GM12878 (cell line): ENCODE measurements at places on chromosomes 7 and 10.

GRCh38 chr10:47238331-47239095 lies 61.5 kb upstream of the GDF10 start:
- no peak for DNase-seq

DNA sequence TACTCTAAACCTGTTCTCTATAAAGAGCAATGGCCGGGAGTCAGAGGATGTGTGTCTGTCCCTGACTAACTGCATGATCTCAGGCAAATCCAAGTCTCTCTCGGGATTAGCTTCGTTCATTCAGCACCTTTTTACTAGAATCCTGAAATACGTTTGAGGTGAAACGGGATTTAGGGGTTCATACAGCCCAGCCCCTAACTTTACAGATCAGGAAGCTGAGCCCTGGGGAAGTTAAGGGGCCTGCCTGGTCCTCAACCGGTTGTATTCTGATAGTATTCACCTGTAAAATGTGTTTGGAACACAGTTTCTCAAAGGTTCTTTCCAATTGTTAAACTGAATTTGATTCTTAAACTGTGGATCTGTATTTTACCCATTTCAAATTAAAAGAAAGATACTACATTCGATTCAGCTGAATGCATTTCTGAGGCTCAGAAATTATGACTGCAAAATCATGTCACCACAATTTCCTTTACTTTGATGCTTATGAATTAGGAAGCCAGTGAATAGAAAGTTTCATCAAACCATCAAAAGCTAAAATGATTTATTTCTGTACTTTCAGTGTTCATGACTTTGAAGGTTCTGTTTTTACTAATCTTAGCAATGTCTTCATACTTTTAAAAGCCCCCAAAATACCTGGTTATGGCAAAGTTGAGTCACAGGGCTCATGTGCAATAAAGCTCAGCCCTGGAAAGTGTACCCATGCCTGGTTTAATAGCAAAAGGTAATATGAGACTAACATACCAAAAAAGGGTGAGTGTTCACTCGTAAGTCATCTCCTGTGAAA lies 28.9 kb upstream of the EZH2 start:
- DNase-seq, result peak; percentile 57

- DNase-seq, result no peak
These were observed 143.4 kb downstream of the VPS50 start for GRCh38 chr7:93375603-93376002.

- no peak for DNase-seq
These were observed 7.9 kb downstream of the GIMAP5 start for GRCh38 chr7:150745086-150745485.

DNA sequence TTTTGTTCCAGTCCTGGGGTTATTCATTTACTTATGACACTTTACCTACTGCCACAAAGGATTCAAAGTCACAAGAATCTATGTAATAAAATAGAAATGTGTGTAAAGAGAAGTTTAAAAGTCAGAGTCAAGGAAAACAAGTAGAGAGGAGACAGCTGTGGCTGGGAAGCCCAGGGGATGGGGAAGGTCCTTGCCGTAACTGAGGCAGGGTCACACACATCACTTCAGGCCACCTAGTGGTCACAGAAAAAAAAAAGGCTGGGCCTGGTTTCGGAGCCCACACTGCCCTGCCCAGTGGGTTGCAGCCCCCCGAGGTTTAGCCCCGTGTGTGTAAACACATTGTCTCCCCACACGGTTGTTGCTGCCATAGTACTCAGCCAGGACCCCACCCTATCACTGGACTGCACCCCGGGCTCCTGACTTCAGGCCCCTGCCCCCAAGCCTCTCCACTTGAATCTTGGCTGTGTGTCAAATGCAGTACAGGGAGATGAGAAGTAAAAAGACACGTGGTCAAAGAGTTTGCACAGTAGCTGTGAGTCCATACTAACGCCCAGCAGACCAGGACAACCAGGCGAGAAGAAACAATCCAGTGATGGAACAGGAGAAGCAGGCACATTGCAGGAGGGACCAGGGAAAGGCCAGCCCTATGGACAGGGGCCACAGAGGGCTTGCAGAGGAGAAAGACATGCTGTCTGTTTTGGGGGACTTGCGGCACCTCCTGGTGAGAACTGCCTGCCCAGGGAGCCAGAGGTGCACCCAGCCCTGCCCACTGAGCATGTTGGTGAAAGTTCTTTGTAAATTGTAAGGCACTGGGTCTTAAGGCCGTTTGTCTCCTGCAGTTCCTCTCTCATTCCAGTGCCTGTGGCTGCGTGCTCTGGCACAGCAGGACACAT lies 91.4 kb upstream of the MACROH2A2 start:
- no peak for DNase-seq

DNA sequence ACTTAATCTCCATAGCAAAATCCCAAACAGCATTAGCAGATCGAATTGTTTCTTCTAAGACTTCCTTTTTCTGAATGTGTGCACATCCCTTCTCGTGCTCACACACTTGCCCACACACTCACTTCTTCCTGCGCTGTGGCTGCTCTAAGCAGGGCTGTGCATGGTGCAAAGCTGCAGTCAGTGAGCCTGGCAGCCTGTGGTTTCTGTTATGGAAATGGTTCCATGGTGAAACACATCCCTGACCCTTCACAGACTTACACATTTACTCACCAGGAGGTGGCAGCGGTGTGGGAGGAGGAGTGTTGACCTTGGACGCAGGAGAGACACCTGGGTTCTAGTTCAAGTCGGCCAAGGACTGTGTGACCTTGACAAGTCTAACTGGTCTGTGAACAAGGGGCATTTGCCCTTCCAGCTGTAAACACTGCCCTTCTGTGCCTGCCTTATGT lies 24.9 kb downstream of the MTURN start:
- no peak for DNase-seq

DNA sequence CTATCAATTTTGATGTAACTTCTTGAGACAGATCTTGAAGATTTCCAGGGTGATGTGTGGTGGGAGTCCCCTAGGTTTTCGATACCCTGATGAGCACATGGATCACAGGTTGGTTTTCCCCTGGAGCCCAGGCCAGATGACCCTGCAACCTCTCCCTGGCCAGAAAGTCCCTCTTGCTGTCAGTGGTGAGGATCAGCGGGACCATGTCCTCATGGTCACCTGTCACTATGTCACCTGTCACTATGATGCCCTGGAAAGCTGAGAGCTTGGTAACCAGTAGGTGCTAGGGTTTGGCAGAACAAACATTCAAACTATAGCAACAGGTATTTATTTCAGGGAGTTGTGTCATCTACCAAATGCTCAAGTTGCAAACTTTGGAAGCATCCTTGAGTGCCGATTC lies 197.9 kb downstream of the ARHGAP12 start:
- DNase-seq, result no peak

GRCh38 chr7:36982766-36983165 lies 258.5 kb upstream of the AOAH start:
- no peak for DNase-seq

- DNase-seq, result no peak
These were observed 80.9 kb downstream of the HIP1 start for GRCh38 chr7:75657866-75658265.

- DNase-seq, result no peak
These were observed 1.0 kb downstream of the TLL2 start for GRCh38 chr10:96512524-96513304.

- no peak for DNase-seq
These were observed 590.7 kb upstream of the STEAP1 start for GRCh38 chr7:89563597-89563996.

DNA sequence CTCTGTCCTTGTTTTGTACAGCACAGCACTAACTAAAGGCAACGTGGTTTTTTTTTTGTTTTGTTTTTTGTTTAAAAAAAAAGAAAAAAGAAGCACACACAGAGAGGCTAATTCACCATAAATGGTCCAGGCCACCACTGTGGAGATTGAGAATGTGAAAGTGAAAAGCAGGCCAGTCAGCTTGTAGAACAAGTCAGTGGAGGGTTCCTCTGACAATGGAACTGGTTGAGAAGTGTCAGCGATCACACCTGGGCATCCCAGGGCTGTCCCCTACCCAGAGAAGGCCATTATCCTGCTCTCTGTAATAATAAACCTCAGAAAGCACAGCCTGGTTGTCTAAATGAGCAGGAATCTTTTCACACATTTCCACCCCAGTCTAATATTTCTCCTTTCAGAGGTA lies 119.6 kb upstream of the ZNF438 start:
- no peak for DNase-seq

DNA sequence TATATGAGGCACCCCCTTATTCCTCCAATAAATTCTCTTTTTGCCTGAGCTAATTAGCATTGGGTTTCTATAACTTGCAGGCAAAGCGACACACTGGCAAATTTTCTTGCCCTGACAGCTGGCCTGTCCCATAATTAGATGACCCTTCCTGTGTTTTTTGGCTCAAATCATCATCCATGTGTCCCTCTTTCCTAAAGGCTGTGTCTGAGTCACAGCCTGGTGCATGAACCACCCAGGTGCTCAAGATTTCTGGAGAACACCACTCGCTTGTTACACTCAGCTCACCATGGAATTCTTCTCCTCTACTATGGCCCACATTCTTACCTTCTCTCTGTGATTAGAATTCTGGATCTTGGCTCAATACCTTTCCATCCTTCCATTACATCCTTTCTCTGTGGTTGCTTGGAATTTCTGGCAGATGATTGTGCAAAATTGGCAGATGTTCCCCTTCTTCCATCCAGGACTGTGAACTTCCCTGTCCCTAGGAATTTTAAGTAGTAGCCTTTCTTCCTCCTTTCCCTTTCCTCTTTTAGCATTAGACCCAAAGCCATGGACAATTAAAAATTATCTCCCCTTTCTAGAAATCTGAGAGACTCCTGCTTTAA lies 116.0 kb upstream of the ANKRD1 start:
- no peak for DNase-seq

DNA sequence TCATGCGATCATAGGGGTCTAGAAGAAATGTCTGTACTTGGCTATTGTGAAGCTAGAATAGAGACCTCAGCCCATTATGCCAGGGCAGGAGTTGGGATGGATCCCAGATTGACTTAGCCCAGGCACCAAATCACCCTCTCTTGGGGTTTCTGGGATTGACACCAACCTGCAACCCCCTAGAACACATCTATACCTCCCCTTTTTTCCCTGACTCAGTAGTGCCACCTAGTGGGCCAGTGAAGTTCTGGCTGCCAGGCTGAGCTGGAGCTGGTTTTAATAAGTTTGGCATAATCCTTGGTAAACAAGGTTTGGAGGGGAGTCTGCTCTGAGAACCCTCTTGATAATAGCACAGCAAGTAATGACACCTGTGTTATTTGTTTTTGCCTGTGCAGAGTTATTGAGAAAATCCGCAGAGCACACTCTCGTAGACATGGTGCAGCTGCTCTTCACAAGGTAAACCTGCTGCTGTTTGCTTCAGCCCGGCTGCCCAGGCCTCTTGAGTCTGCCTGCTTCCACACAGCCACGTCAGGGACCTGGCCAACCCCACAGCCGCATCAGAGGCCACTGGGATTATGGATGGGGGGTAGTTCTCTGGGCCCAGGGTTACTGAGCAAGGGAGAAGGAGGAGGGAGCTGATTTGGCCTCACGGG lies 43.3 kb upstream of the NFKB2 start:
- no peak for DNase-seq

DNA sequence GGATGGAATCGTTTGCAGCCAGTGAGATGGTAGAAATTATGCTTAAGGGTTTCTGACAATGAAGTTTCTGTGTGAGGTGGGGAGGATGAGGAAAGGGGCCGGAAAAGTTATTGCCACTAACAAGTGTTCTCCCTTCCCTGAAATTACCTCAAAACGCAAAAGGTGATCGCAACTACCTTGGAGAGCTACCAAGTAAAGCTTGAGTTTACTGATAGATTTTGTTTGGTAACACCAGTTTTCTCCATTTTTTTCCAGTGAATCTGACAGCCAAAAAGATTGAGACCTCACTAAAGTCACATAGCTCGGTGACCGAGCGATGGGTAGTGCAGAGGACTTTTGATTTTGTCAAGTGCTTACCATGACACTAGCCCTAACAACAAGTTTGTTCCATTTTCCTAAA lies 1.6 kb downstream of the SUV39H2 start:
- no peak for DNase-seq

DNA sequence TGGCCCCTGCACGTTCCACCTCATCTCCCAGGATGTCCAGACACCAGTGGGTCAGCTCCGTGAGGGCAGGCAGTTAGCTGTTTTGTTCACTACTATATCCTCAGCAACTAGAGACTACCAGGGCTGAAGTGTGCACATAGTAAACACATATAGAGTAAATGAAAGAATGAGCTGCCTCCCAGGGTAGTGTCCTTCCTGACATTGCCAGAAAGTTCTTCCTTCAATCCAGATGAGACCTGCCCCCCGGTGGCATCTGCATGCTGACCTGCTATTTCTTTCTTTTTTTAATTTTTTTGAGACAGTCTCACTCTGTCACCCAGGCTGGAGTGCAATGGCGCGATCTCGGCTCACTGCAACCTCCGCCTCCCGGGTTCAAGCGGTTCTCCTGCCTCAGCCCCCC lies 14.0 kb upstream of the ARPC1A start:
- DNase-seq, result no peak
